ENCODE measurements at places on chromosomes 13 and 19.

DNA sequence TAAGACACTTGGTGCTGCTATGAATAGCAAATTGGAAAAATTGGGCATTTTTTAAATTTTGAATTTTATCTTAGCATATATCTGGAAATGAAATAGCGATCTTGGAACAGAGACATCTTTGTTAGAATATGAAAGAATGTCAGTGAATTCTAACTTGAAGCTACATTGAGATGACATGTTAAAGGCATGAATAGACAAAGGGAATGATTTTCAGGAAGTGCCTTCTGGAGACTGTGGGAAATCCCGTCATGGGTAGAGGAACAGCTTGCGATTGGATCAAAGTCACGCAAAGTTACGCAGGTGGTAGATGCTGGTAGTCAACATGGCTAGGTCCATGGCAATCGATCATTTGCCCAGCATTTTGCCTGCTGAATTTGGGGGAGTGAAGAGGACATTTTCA lies 43.5 kb downstream of the LRCH1 start:
- DNase-seq, result no peak

- DNase-seq, result no peak
These were observed 10.0 kb downstream of the NRTN start for GRCh38 chr19:5814852-5815246.

DNA sequence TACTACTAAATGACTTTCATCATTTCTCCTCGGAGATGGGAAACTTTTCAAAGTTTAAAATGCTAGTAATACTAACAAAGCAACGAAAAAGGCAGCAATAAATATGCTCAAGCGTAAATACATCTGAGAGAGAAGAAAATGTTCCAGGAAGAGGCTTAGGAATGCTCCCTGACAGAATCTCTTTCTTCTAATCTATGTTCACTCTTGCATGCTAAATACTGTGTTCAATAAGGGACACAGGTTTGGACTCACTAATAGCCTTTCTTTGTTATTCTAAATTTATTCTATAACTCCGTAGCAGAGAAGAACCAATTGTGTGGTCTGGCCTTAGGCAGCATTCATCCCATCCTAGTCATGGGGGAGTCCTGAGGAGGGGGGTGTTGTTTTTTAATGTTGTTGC lies 823.0 kb downstream of the PCDH9 start:
- DNase-seq, result no peak

- no peak for DNase-seq
These were observed 22.0 kb downstream of the DOT1L start for GRCh38 chr19:2185734-2186070.

- no peak for DNase-seq
These were observed 14.8 kb downstream of the SLC8A2 start for GRCh38 chr19:47456721-47457474.

DNA sequence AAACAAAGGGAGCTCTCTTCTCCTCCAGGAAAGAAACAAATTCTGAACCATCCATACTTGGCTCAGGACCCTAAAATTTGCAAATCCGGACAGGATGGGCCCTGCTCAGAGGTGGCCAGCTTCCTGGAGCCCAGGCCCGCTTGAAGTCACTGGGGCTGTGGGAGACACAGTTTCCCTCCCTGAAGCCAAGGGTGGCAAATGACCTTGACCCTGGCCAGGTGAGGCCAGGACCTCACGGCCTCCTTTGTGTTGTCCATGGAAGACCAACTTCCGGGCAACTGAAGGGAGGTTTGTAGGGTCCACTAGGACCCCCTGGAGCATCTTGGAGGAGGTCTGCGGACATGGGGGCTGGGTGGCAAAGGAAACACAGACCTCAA lies 5.5 kb downstream of the NANOS3 start:
- no peak for DNase-seq

DNA sequence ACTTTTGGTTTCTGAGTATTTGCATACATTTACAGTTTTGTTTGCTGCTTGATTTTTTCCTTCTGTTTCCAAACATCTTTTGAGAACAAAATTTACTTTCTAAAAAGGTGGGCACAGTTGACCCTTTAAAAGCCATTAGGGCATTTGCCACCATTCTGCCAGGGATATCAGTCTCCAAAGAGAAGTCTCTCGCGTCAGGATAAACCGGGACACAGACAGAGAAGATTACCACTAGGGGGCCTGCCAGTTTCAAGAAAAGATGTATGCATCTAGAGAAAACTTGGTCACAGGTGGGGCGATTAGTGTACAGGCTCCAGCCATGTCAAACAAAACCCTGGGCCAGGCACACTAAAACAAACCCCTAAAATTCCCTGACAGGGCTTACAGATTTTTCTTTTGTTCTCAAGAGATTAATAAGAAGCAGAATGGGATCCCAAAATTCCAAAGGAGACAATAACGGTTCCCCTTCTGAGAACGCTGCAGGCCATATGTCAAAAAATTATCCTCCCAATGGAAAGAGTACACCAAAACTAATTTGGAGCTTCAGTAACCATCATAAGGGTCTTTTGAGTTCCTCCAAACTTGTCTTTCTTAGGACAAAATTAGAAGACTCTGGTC lies 10.7 kb upstream of the PABPC3 start:
- DNase-seq, result no peak

- DNase-seq, result no peak
These were observed 1420.3 kb downstream of the UQCRFS1 start for GRCh38 chr19:27792576-27793127.

DNA sequence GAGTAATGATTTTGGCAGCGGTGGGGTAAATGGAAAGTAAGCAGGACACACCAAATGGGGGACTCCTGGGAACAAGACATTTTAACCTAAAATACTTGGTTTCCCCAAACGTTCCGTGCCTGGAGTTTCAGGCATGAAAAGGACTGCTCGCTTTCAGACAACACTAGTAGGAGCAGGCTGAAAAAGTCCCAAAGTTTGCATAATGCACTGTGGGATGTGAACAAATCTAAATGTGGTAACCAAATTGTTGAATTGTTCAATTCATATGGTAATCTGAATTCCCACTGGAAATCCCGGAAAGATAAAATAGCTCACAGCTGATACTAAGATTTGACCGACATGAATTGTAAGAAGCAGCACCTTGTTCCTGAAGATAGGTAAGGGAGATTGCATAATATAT lies 467.2 kb upstream of the ARGLU1 start:
- no peak for DNase-seq

GRCh38 chr19:46081928-46082727 lies 41.3 kb upstream of the IGFL4 start:
- DNase-seq, result no peak

DNA sequence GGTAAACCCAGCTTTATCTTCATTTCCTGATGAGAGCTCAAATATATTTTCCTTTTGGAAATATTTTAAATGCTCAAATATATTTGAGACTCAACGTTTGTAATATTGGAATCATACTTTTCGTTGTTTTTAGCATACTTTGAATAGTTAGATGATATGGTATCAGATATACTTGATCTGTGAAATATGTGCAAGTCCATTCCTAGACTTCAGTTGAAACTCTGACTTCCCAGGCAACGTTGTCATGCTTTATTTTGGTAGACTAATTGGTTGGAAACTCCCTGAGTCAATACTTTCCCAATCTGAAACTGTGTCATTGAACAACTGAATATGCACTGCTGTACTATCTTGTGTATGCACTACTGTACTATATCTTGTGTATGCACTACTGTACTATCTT lies 378.5 kb downstream of the MYO16 start:
- DNase-seq, result no peak

GRCh38 chr19:13160557-13160956 lies 10.3 kb downstream of the IER2 start:
- no peak for DNase-seq

DNA sequence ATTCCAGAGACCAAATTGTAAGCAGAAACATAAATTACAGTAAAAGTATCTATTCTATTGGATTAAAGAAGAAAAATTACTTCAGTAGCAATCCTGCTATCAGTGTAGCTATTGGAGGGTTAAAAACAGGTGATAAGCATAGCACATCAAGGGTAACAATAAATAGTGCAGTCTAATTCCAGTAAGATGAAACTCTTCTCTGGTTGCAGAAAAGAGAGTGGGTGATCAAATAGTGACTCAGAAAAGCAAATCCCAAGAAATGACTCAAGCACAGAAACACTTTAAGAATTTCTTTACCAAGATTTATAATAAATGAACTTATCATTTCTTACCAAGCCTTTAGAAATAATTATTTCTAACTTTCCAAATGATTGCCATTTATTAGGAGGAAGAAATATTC lies 135.7 kb downstream of the LMO7 start:
- no peak for DNase-seq

- no peak for DNase-seq
These were observed 401.1 kb upstream of the SPRY2 start for GRCh38 chr13:80742033-80742432.

GRCh38 chr13:94764576-94765321 lies 52.4 kb upstream of the SOX21 start:
- no peak for DNase-seq
